ENCODE measurements at places on chromosomes 1 and 21.

GRCh38 chr1:229694053-229694693 is 68.1 kb downstream of the URB2 start:
- DNase-seq, result no peak

DNA sequence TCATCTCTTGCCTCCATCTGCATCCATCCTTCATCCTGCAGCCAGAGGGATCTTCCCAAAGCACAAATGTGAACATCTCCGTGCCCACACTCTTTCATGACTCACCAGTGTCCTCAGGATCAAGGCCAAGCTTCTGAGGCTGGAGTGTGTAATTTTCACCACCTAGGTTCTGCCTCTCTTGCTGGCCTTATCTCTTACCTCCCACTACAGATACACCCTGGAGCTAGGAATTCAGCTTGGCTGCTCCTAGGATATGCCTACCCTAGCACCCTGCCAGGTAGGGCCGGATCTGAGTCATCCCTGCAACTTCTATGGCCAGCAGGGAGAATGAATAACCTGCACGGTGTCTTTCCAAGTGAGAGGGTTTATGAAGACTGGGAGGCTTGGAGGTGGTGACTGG is 208.7 kb upstream of the CSF3R start:
- no peak for DNase-seq

- no peak for DNase-seq
Observed at GRCh38 chr1:173149887-173150286, 57.2 kb downstream of the TNFSF4 start.

DNA sequence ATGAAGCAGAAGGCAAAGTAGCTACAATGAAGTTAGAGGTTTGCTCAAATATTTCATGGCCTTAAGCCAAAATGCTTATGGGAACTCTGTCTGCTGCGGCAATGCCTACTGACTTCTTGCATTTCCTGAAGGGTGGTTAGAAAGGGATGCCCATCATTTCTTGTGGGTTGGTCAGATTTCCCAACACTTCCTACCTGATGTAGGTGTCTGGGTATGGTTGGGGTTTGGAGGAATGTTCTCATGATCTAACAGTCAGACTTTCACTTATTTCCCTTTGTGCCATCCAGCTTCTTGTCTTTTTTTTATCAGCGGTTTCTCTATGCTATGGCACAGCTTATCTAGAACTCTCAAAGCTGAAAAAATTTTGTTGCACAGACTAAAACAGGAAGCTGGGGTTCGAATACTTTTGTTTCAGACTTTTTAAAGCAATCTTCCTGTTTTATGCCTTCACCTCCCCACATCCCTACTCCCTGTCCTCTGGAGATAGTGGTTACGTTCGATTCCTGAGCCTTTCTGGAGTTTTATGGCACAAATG is 307.7 kb downstream of the USP25 start:
- DNase-seq, result no peak

GRCh38 chr1:162946701-162947100 is 85.7 kb upstream of the CCDC190 start:
- no peak for DNase-seq

- no peak for DNase-seq
Observed at GRCh38 chr1:85615586-85616363, 35.2 kb downstream of the CCN1 start.

- no peak for DNase-seq
Observed at GRCh38 chr1:161382214-161383019, 14.7 kb upstream of the CFAP126 start.

DNA sequence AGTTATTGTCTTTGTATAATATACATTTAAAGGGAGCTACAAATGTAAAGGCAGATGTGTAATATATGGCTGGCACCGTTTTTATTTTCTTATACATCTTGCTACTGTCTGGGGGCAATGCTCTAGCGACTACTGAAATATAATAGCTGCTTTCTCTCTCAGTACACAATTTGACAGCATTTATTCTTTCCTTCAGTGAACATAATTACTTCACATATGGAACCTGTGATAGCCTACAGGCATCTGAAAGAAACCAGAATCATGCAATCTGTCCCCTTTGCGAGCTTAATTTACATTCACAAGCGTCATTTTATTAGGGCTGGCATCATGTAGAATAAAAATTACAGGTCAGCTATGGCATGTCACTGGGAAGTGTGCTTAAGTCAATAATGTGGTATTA is 557.5 kb upstream of the PTBP2 start:
- DNase-seq, result no peak

DNA sequence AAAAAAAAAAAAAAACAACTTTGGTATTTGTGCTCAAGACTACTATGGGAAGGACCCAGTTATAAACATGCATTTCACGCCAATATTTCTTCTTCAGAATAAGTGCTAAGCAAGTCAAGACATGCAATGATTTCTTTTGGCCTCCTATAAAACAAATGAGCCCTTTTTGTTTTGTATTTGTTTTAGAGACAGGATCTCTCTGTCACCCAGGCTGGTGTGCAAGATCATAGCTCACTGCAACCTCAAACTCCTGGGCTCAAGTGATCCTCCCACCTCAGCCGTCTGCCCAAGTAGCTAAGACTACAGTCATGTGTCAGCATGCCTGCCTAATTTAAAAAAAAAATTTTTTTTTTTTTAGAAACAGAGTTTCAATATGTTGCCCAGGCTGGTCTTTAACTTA is 348.7 kb downstream of the PCP4 start:
- no peak for DNase-seq

GRCh38 chr1:818618-819291 is 105.0 kb upstream of the SAMD11 start:
- DNase-seq, result no peak

GRCh38 chr1:44834328-44834727 is 8.7 kb downstream of the PTCH2 start:
- no peak for DNase-seq

All from activated CD8-positive, alpha-beta T cell treated with anti-CD3 and anti-CD28 coated beads for 36 hours (primary cell).